ENCODE measurements at places on chromosomes 5 and 9. TPM values are rescaled to one million over a fixed set of nuclear protein-coding genes. Genes with fewer than 3 reads are reported as not detected.

IFNA21 gene
- total RNA-seq = not detected

N4BP3 gene
- 2.5 TPM for total RNA-seq

GRCh38 chr5:14251733-14252132, 108.6 kb downstream of the TRIO start:
- no peak for DNase-seq

GRCh38 chr9:115461280-115461679, 343.3 kb upstream of the TNC start:
- DNase-seq = no peak

DNA sequence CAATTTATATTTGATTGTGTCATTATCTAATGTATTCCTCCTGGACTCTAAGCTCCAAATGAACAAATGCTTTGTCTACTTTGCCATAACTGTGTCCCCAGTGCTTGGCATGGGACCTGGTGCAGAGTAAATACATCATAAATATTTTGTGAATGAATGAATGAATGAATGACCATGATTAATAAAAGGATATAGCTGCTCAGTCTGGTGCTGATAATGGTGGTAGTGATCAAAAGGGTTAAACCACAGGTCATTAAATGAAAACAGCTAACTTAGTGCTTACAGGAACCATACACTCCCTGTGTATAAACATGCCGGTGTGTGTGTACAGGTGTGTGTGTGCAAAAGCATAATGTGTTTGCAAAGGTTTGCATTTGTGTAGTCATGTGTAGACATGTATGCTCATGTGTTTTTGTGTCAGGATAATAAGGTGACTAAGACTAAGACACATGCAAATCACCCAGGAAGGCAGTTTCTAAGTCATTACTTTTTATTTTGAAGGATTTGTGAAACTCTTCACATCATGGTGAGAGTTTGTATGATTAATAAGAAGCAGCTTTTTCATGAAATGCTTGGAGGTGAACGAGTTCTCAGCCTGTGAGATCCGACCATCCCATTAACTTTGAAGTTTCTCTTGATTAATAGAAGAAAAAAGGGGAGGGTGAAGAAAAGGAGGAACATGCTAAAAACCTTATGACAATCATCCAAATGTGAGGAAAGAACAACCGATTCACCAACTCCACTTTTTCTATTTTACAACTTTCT, 24.6 kb downstream of the SPARC start:
- DNase-seq = no peak

DNA sequence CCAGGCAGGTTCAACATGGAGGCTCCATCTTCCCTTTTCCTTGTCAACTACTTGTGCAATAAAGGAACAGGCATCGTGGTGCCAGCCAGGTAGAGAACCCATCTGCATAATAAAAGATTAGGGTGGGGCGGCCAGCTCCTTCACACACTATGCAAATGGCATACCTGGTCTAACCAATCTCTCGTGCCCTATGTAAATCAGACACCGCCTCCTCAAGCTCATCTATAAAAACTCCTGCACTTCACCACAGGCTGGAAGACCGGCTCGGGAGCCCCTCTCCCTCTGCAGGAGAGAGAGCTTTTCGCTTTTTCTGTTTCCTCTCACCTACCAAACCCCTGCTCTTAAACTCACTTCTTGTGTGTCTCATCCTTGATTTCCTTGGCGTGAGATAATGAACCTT, 244.3 kb upstream of the PUM3 start:
- DNase-seq = no peak

GRCh38 chr9:88782931-88783710, 208.1 kb upstream of the S1PR3 start:
- peak; percentile 78 for DNase-seq

Data from esophagus muscularis mucosa (tissue), 4 donors.